ENCODE measurements at places on chromosomes 2 and 18.

- H3K27ac ChIP-seq, result no peak overlapping the region
- H3K36me3 ChIP-seq, result peaks cover 21% of the 10 kb centered on the region
- no peaks in the 10 kb centered on the region for H3K27me3 ChIP-seq
These were observed 56.0 kb downstream of the NBEAL1 start for GRCh38 chr2:203070701-203071100.

GRCh38 chr2:25311865-25312575 lies 29.7 kb downstream of the DNMT3A start:
- H3K36me3 ChIP-seq, result no peaks in the 10 kb centered on the region
- H3K27ac ChIP-seq, result no peak overlapping the region
- H3K27me3 ChIP-seq, result no peaks in the 10 kb centered on the region
- peaks cover 21% of the 10 kb centered on the region for H3K4me1 ChIP-seq

GRCh38 chr2:216862628-216863398 lies 2.9 kb upstream of the TNP1 start:
- H3K27ac ChIP-seq, result no peak overlapping the region
- H3K4me3 ChIP-seq, result no peak overlapping the region
- DNase-seq, result no peak
- no peaks in the 10 kb centered on the region for H3K36me3 ChIP-seq

DNA sequence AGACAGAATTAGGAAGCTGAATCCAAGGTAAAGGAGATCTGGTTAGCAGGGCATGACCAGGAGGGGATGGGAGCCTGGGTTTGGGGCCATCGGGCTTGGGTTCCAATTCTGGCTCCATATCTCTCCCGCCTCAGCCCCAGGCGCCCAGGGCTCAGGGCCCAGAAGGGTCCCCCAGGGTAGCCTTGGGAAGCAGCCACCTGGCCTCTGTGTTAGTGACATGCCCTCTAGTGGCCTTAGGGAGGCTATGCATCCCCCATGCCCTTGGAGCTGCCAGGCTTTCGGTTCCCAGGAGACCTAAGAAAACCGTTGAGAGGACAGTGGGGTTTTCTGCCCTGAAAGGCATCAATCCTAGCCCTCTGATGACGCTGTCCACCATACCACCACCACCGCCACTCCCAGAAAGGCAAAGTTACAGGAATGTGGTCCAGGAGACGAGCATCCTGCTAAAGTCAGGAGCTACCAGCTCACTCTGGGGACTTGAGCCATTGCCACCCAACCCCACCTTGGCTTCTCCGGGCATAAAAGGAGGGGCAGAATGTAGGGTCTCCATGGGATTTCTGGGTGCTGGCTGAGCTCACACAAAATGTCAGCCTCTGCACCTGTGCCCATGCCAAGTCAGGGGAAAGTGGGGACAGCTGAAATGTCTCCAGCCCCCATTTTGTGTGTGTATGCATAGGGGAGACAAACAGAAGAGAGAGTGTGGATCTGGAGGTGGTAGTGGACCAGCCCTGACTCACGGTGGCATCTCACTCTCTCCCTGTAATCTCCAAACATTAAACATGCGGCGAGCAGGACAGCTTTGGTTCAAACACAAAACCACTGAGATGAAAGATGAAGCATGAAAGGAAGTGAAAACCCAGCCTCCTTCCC lies 56.5 kb downstream of the EMX1 start:
- H3K36me3 ChIP-seq, result peaks cover 5% of the 10 kb centered on the region
- no peak overlapping the region for H3K27ac ChIP-seq
- no peaks in the 10 kb centered on the region for H3K4me1 ChIP-seq
- peaks cover 4% of the 10 kb centered on the region for H3K27me3 ChIP-seq
- H3K4me3 ChIP-seq, result no peak overlapping the region

GRCh38 chr2:152415231-152415642 lies 80.3 kb downstream of the FMNL2 start:
- no peak overlapping the region for H3K4me3 ChIP-seq
- no peaks in the 10 kb centered on the region for H3K27me3 ChIP-seq
- H3K36me3 ChIP-seq, result no peaks in the 10 kb centered on the region
- no peak for DNase-seq
- no peak overlapping the region for H3K27ac ChIP-seq

DNA sequence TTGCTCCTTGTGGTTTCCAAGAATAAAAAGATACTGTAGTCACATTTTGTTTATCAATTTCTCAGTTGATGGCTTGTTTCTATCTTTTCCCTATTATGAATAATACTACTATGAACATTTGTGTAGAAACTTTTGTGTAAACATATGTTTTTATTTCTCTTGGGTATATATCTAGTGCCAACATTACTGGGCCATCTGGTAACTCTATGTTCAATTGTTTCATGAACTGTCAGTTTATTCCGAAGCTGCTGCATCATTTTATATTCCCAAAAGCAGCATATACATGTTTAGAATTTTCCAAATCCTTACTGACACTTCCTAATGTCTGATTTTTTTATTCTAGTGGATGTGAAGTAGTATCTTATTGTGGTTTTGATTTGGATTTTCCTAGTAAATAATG lies 737.6 kb upstream of the TMEFF2 start:
- no peaks in the 10 kb centered on the region for H3K27me3 ChIP-seq
- H3K4me1 ChIP-seq, result no peaks in the 10 kb centered on the region
- H3K27ac ChIP-seq, result no peak overlapping the region
- no peak for DNase-seq
- H3K4me3 ChIP-seq, result no peak overlapping the region

GRCh38 chr2:65630643-65631042 lies 198.2 kb upstream of the SPRED2 start:
- no peaks in the 10 kb centered on the region for H3K27me3 ChIP-seq
- no peak overlapping the region for H3K27ac ChIP-seq
- H3K36me3 ChIP-seq, result no peaks in the 10 kb centered on the region
- DNase-seq, result no peak

- peaks cover 1% of the 10 kb centered on the region for H3K27me3 ChIP-seq
- H3K36me3 ChIP-seq, result no peaks in the 10 kb centered on the region
- H3K27ac ChIP-seq, result no peak overlapping the region
- H3K4me3 ChIP-seq, result no peak overlapping the region
- no peaks in the 10 kb centered on the region for H3K4me1 ChIP-seq
- DNase-seq, result no peak
These were observed 61.5 kb downstream of the LRP2 start for GRCh38 chr2:169300636-169301530.

DNA sequence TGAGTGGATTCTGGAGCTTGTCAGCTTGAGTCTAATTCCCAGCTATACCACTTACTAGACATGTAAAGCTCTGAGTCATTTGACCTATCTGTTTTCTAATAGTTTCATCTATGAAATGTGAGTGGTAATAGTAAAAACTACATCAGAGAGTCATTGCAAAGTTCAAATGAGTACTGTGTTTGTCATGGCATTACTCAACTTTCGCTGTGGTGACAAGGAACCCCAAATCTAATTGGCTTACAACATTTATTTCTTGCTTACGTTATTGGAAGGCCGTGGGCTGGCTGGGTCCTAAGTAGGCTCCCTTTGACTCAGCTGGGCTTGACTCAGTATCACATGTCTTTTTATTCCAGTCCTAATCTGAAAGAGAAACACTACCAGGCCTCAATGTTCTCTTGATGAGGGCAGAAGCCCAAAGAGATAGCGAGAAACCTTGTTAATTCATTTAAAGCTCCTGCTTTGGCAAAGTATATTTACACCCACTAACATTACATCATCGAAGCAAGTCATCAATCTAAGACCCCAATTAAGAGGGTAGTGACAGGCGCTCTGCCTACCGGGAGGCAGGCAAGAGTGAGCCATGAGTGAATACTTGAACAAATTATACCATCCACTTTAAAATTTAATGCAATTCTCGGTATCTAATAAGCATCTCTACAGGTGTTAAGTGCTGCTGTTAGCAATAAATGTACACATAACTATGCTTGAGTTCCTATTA lies 431.8 kb upstream of the SPHKAP start:
- no peaks in the 10 kb centered on the region for H3K27me3 ChIP-seq
- no peak for DNase-seq
- H3K36me3 ChIP-seq, result no peaks in the 10 kb centered on the region
- no peak overlapping the region for H3K27ac ChIP-seq
- no peak overlapping the region for H3K4me3 ChIP-seq
- no peaks in the 10 kb centered on the region for H3K4me1 ChIP-seq

DNA sequence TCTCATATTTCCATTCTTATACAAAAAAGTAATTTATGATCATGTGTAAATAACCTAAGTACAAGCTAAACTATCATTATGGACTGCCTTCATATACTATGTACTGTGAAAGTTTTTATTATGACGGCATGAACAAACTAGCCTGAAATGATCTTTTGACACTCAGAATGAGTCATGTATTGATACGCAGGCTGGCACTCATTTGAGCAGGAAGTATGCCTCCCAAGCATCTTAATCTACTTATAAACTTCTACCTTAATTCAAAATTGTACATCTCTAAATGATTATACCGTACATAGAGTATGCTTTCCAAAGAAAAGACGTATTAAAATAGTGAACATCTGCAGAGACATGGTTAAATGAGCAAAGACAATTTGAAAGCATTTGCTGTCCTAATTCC lies 207.1 kb upstream of the SPOPL start:
- no peak overlapping the region for H3K4me3 ChIP-seq
- no peak overlapping the region for H3K27ac ChIP-seq
- no peaks in the 10 kb centered on the region for H3K27me3 ChIP-seq
- DNase-seq, result no peak

DNA sequence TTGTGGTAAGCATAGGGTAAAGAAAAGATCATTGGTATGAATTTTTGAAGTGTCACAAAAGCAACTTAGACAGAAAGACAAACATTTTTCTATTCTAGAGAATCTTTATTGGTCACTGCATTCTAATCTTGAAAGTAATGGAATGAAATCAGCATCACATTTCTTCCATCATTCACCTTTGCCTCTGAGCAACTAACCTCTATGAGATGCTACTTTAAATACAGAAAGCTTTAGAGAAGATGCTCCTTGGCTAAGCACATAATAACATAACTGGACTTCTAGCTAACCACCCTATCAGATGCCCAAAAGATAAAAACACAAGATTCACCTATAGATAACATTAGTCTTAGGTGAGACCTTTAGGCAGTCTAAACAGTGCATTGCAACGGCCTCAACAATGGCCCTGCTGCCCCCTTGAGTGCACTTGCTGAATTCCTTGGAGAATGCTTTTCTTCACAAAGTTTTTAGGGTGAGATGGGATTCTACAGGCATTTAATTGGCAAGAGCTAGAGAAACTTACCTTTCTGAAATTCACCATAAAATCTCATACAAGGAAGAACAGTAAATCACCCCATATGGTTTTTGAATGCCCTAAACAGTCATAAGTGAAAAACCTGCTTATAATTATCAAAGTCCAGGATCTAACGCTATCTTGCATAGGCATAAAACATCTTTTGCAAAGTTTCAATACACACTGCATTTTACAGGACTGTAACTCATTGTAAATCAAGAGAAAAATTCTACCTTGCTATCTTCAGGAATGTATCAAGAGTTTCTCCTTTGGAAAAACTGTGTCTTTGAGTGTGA lies 791.3 kb upstream of the CHAC2 start:
- H3K4me3 ChIP-seq, result no peak overlapping the region
- H3K36me3 ChIP-seq, result no peaks in the 10 kb centered on the region
- H3K4me1 ChIP-seq, result no peaks in the 10 kb centered on the region
- no peaks in the 10 kb centered on the region for H3K27me3 ChIP-seq
- no peak for DNase-seq
- no peak overlapping the region for H3K27ac ChIP-seq

GRCh38 chr2:120938045-120938771 lies 202.5 kb downstream of the GLI2 start:
- no peak overlapping the region for H3K4me3 ChIP-seq
- H3K27ac ChIP-seq, result no peak overlapping the region
- DNase-seq, result no peak

- H3K27ac ChIP-seq, result peak overlapping the region; percentile 52
- H3K36me3 ChIP-seq, result peaks cover 20% of the 10 kb centered on the region
- H3K27me3 ChIP-seq, result no peaks in the 10 kb centered on the region
- H3K4me1 ChIP-seq, result peaks cover 29% of the 10 kb centered on the region
- DNase-seq, result no peak
These were observed 70.8 kb downstream of the FAM117B start for GRCh38 chr2:202705446-202706020.

DNA sequence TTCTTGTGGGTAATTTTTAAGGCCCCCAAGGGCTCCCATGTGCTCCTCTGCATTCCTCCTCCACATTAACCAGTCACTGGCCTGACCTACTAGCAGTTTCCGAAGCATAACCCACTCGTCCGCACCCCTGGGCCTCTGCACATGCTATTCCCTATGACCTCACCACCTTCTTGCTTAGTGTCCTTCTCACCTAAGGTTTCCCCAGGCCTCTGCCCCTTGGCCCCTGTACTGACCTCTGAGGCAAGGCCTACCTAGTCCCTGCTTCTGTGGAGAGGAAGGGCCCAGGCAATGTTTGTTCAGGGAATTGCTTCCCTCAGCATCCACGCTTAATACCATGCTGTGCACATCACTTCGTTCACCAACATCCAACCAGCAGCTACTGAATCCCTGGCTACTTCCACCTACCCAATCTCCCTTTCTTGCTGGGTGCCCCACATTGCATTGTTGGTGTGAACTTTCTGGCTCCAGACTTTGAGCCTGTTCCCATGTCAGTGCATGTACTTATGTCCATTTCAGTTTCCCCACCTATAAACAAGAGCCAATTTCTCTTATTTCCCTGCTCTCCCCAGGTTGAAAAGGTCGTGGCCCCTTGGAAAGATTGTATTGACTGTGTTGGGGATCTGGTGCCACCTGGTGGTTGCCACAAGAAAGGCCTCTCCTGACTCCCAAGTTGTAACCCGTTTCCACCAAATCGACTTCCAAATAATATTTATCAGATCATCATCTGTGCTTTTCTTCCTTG lies 19.2 kb upstream of the TMEM177 start:
- H3K4me3 ChIP-seq, result no peak overlapping the region
- H3K36me3 ChIP-seq, result no peaks in the 10 kb centered on the region
- DNase-seq, result peak; percentile 41
- no peak overlapping the region for H3K27ac ChIP-seq

GRCh38 chr2:222713002-222713401 lies 41.5 kb downstream of the MOGAT1 start:
- peaks cover 14% of the 10 kb centered on the region for H3K27me3 ChIP-seq
- no peak overlapping the region for H3K4me3 ChIP-seq
- no peak for DNase-seq
- H3K27ac ChIP-seq, result no peak overlapping the region

DNA sequence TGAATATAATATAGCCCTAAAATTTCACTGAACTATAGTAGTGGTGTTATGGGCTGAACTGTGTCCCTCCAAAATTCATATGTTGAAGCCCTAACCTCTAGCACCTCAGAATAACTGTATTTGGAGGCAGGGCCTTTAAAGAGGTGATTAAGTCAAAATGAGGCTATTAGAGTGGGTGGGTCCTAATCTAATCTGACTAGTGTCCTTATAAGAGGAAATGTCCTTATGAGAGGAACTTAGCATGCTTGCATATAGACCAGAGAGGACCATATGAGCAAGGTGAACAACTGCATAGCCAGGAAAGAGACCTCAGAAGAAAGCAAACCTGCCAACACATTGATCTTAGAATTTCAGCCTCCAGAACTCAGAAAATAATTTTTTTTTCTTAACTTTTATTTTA lies 238.4 kb downstream of the ZEB2 start:
- H3K27ac ChIP-seq, result no peak overlapping the region
- peaks cover 15% of the 10 kb centered on the region for H3K4me1 ChIP-seq
- no peak overlapping the region for H3K4me3 ChIP-seq
- no peaks in the 10 kb centered on the region for H3K27me3 ChIP-seq
- DNase-seq, result no peak
- no peaks in the 10 kb centered on the region for H3K36me3 ChIP-seq

- no peak overlapping the region for H3K27ac ChIP-seq
- H3K4me3 ChIP-seq, result no peak overlapping the region
- DNase-seq, result no peak
- H3K36me3 ChIP-seq, result no peaks in the 10 kb centered on the region
- no peaks in the 10 kb centered on the region for H3K27me3 ChIP-seq
These were observed 235.9 kb upstream of the KCNJ3 start for GRCh38 chr2:154462634-154463033.

- DNase-seq, result no peak
- peak overlapping the region; percentile 32 for H3K4me3 ChIP-seq
- H3K27me3 ChIP-seq, result no peaks in the 10 kb centered on the region
- peak overlapping the region; percentile 41 for H3K27ac ChIP-seq
These were observed 16.8 kb downstream of the ARID5A start for GRCh38 chr2:96553176-96553956.
